Stimulated activated CD4-positive, alpha-beta T cell treated with anti-CD3 and anti-CD28 coated beads, Interleukin-4, amount 100 ng/mL, for 24 hours (primary cell): ENCODE measurements at places on chromosomes 11 and 22.
A peak's percentile ranks its signal among the peaks of the same experiment; 100 is the strongest.

- DNase-seq: no peak
These were observed 71.2 kb downstream of the FBXO7 start for GRCh38 chr22:32545801-32546200.

GRCh38 chr11:93512073-93512475 is 31.1 kb downstream of the SMCO4 start:
- DNase-seq: no peak

DNA sequence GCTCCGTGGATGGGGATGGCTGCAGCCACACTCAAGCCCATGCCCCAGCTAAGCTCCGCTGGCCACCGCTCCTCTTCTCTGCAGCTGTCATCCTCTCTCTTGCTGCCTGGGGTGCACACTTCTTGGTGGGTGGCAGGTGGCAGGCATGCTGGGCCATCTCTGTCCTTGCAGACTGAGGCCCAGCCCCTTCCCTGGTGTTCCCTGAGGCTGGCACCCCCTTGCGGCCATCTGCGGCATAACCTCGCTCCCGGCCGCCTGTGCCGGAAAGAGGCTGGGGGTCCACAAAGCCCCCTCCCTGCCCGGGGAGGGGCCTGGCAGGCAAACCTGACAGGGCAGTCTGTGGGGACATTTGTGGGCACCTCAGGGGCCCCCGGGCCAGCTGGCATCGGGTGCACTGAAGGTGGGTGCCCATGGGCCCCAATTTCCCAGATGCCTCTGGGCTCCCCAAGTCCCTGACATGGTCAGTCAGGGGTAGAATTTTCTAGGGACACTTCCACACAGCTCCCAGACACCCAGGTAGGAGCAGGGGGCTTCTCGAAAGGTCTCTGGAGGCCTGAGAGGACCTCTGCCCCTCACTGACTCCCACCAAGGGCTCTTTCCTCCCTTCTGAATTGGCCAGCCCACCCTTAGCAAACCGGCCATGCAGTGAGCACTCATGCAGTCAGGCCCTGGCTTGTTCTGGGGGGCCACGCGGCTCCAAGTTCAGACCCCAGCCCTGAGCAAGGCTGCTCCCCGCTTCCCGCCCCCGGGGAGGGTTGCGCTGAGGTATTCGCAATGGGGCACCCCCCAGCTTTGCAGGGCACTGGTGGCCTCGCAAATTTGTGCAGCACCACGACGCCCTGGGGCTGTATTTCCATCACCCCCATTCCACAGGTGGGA is 23.5 kb upstream of the TH start:
- peak; percentile 56 for DNase-seq

DNA sequence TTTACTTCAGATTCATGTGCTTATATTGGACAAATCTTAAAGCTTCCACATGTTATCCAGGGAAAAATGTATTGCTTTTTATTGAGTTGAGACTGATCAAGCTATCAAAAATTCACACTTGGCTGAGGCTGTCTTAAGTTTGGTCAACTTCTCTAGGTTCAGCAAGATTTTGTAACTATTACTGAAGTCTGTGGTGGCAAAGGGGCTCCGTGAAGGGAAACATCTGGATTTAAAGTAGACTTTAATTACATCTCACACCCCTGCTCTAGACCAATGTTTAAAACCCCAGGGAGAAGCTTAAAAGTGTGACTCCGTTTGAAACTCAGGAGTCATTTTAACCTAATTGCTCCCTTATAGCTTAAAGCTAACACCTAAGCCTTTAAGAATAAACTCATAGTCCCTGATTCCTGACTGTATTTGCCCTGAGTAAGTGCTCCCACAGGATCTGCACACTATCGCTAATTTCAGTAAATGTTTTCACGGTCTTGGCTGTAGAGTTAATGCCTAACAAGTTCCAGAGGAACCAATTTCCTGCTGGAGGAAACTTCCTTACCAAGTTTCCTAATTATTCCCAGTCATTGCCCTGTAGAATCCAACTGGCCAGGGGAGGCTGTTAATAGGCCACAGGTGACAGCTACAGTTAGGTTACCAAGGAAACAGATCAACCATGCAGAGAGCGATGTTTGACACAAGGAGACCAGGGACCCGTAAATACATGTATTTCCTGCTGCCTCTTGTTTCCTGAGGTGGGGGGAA is 40.5 kb downstream of the OR10A6 start:
- no peak for DNase-seq

GRCh38 chr22:38655519-38656255 is 505 bp downstream of the FAM227A start:
- no peak for DNase-seq

DNA sequence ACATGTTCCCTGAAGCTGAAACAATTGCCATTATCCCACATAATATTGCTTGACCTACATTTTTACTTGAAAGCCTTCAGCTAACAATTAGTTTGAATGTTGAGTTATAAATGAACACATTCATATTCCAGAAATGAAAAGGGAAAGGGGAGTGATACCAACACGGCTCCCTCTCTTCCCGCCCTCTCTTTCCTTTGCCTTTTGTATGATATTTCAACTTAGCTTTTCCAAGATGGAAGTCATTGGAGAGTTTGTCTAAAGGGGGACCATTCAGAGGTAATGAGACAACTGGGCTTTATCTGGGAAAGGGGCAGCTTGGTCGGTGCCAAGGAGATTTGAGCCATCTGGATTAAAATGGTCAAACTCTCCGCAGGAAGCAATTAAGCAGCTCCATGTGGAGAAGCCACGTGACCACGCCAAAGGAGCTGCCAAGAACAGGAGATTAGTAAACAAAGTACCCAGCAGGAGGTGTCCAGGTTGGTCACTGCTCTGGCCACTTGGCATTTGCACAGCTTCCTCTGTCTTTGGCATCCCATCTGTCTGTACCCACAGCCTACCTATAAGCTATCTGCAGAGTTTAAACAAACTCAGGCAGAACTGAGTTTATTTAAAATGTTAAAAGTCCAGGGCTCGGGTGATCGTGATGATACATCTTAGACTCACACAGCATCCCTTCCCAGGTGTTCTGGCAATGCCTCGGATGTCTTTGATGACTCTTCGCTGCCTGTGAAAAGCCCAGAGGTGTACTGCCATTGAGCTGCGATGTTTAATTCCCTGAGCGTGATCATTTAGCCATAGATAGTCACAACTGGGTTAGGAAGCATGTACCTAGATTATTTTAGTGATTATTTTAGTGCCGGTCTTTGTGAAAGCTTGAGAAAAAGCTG is 735.9 kb downstream of the NTM start:
- no peak for DNase-seq

DNA sequence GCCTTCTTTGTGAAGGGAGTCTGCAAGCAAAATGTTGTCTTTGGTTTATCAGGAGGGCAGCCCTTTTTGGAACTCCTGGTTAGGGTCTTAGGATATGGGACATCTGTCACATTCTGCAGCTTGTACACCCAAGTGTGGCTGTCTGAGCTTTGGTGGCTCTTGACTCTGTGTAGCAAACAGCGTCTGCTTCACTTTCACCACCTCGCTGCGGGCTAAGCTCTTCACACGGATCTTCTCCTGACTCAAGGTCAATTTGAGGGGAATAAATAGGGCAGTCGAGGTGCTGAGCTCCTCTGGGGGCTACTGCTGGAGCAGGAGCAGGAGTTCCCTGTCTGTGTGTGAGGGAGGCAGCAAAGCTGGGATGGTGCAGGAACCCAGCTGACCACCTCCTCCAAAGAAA is 10.6 kb downstream of the MICAL2 start:
- DNase-seq: no peak

- DNase-seq: no peak
These were observed 2.0 kb downstream of the NUP98 start for GRCh38 chr11:3795131-3796001.

GRCh38 chr11:6260207-6260726 is 629 bp downstream of the CCKBR start:
- DNase-seq: no peak
